D721Med (cell line): ENCODE measurements at places on chromosomes 12 and 14.

DNA sequence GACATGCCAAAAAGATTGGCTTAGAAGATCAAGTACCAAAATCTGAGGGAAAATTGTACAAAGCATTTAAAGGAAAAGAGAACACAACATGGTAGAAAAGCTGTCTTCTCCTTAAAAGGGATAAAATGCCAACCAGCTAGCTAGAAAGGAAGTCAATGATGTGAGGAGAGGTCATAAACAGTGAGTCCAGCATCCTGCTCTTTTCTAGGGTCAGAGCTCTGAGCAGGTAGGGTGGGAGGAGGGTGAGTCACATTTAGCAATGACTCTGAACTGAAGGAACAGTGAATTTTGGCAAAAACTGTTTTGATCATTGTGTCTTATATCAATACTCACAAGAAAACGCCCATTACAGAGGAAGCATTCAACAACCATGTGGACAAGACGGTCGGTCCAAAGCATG, 322.3 kb downstream of the DAD1 start:
- no peak for DNase-seq

GRCh38 chr12:459430-460258, at the start of gene B4GALNT3:
B4GALNT3 (plus strand) TSS chr12:459939; CDS start chr12:460377, 438 bp downstream.
- DNase-seq: peak; percentile 91

GRCh38 chr14:29391801-29392200, 535.8 kb downstream of the PRKD1 start:
- no peak for DNase-seq

DNA sequence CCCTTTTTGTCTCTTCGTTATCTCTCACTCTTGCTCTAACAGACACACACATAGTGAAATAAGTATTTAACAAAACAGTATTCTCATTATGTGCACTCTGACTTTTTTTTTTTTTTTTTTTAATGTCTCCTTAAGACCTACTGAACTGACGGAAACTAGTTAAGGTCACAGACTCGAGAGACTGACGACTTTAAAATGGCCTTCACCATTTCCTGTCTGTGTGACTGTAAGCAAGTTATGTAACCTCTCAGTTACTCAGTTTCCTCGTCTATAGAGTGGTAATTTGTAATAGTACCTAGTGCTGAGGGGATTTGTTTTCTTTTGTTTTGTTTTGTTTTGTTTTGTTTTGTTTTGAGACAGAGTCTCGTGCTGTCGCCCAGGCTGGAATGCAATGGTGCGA, 284.8 kb downstream of the FBXL14 start:
- no peak for DNase-seq

GRCh38 chr14:32623300-32624093, 294.4 kb downstream of the AKAP6 start:
- DNase-seq: no peak

DNA sequence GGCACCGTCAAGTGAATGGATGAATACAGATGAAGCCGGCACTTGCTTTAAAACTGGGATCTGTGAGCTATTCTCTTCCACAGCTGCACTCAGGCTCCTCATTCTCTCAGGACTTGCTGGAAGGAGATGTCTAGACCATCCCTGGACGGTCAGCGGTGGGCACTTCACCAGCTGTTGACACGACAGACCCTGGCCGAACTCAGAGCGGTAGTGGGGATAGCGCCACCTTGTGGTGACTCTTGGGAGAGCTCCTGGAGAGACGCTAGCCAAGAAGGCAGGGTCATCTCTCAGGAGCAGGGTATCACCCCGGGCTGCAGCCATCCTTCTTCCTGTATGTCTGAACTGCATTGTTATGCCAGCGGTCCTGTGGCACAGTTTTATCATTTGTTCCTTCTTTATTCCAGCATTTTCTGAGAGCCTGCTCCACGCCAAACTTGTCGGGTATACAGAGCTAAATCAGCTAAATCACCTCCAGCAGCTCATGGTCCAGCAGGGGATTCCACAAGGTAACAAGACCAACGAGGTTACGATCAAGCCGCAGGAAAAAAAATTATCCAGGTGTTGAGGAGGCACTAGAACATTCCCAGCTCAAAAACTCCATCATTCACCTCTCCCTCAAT, 10.0 kb downstream of the WNT1 start:
- DNase-seq: no peak

- no peak for DNase-seq
These were observed 215.0 kb upstream of the USP15 start for GRCh38 chr12:62045211-62045610.

- DNase-seq: no peak
These were observed 6.1 kb upstream of the KRT72 start for GRCh38 chr12:52607314-52607713.

- no peak for DNase-seq
These were observed 150.4 kb downstream of the PPM1H start for GRCh38 chr12:62784576-62784975.

DNA sequence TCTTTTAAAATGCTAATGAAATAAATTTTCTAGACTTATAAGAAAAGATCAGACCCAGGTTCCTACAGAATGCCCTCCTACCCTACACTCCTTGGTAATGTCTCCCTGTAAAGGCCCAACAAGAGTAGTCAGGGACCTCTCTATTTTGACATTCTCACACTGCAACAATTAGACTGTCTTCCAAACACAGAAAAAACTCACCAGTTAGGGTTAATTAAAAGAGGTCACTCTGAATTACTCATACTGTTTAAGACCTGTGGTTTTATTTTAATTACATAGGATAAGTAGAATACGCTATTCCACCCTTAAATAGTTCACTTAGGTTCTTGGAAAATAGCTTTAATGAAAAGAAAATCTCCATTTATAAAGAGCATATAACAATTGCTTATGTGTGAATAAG, 142.4 kb downstream of the ITPR2 start:
- DNase-seq: no peak

GRCh38 chr14:78327426-78328221, 157.5 kb downstream of the NRXN3 start:
- DNase-seq: no peak

DNA sequence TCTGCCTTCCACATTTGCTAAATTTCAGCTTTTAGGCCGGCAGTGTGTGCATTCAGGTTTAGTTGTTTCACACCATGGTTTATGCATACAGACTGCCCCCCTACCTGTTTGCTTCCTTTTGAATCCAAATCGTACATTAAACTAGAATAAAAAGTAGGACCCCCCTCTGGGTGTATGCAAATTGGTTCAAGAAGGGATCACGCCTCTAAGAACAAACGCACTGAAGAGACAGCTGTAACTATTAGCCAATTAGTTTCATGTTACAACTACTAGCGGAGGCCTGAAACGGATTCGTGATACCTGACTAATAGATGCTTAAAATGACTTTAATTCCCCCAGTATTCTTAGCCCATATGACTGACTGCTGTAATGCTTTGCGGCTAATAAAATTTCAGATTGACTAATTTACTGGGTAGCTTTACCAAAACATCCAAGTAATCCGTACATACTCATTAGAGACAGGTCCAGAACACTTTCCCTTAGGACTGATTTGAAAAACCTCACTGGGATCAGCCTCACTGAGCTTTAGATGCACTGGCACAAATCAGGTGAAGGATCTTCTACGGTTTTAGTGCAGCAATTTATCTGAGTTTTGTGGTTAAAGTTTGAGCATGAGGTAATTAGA, 411.8 kb downstream of the NPAS3 start:
- no peak for DNase-seq

DNA sequence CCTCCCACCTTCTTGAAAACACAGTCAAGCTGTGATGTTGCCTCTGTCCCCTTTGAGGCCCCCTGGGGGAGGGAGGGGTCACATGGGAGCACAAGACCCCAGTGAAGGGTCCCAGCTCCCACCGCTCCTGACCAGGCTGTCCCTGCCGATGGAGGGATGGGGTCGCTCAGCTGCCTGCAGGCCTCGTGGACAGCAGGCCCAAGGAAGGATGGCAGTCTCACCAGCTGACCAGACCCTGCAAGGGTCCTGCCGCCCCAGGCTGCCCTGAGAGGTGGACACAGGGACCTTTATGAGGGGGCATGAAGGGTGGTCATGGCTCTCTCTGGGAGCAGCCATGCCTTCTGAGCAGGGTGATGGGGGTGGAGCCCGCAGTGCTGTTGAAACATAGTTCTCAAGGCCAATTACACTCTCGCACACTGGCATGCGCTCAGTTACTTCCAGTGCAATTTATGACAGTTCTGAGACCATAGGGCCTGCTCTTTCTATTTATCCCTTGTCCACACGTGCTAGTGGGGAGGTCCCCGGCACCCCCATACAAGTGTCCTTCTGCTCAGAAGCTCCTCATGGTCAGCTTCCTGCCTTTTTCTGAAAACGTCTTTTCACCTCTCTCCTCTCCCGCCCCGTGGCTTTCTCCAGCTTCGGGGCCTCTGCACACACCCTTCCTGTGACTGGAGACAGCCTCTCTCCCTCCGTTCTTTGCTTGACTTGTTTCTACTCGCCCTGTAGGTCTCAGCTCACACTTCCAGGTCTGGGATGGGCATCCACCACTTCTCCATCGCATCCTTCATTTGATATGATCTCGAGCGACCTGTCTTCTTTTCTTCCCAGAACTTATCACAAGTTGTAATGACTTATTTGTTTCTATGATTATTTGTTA, 313.1 kb downstream of the ADGRD1 start:
- DNase-seq: no peak

GRCh38 chr12:64412459-64412858, 8.3 kb downstream of the XPOT start:
- no peak for DNase-seq

DNA sequence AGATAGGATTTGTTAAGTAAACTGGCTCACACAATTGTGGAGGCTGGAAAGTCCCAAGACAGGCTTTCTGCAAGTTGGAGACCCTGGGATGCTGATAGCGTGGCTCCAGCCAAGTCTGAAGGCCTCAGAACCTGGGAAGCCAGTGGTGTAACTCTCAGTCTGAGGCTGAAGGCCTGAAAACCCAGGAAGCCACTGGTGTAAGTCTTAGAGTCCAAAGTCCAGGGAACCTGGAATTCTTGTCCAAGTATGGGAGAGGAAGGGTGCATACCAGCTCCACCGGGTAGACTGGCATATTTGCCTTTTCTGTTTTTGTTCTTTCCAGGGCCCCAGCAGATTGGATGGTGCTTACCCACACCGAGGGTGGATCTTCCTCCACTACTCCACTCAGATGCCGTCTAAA, 18.1 kb downstream of the GMFB start:
- no peak for DNase-seq

DNA sequence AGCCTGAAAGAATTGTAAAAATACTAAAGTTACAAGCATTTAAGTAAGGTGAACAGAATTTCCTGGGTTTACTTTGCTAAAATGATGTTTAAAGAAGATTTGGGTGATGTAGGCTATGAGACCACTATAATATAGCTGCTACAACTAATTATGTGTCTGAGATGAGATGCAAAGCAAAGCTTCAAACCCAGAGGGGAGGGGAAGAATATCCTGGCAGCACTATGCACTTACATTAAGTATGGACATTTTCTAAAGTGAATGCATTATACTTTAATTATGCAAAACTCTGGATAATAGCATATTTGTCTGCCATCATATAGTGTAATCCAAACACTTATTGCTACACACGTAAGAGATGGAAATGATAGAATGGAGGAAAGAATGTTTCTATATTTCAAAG, 1003.7 kb downstream of the GALC start:
- no peak for DNase-seq

DNA sequence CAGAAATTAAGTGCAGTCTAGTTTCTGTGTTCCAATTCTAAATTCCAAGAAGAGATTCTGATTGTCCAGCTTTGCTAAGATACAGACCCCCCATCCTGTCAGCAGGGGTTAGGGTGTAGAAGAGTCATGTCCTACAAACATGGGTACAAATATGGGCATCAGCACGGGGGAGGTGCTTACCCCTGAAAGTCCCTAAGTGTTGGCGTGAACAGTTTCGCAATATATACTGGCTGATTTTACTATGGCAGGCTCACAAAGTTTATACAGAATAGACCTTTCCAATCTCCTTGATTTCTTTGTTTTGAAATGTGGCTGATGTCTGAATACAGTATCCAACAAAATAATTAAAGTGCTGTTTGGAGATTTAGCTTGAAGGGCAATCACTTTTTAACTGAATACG, 71.6 kb upstream of the PPM1H start:
- no peak for DNase-seq

- DNase-seq: peak; percentile 84
These were observed 1.1 kb downstream of the GALNT16 start for GRCh38 chr14:69260861-69261564.

GRCh38 chr12:65188179-65188701, 18.9 kb downstream of the LEMD3 start:
- DNase-seq: no peak

DNA sequence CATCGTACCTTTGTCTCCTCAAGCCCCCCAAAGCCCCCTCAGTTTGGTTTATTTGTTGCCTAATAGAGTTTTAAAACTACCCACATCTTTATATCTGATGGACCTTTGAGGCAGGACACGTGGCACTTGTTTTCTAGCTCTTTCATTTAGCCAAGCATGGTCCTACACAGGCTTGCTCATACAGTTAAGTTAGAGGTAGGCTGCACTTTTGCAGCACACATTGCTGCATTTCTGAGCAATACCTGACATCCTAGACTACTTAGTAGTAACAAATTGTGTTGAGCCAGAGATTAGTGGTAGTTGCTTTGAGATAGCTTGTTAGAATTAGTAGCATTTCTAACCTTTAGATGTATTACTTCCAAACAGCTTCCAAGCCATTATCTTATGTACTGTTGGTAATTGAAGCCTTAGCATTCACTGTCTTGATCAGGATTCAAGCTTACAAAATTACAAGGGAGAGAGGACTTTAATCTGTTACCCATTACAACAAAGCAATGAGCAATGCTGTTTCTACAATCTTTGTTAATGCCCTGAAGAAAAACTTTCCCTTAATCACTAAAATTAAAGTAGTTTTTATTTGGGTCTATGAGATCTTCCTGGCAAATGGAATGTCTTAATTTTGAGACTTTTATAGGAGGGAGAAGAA, 96.6 kb downstream of the WNK1 start:
- DNase-seq: no peak

DNA sequence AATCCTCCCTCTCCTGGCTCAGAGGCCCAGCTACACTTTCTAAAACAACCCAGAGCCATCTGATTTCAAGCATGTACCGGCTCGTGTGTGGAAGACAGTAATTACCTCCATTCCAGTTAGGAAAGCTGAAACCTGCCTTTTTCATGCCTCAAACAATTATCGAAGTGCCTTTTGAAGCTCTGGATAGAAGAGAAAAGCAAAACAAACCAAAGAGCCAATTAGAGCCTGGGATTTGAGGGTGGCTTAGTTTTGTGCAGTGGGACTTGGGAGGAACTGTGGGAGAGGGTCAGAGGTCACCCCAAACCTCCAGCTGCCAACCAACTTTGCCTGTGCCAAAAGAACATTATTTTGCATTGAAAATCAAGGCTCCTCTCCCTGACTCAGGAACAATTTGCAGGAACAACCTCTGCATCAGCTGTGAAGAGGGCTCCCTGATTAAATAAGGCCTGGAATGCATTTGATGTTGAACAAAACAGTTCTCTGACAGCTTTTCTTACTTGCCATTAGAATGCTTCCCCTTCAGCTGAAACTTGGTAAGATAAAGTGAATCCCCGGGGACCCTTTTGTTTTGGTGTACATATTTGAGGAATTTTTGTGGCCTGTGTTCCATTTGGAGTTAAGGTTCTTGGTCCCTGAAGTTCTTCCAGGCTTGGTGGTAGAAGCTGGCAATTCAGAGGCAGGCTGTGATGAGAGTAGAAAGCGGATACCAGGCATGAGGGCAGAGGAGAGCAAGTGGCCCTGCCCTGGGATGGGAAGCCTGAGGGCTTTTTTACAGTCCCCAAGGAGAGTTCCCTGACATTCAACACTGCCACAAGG, 270.1 kb downstream of the ZFP36L1 start:
- DNase-seq: no peak

- no peak for DNase-seq
These were observed 38.2 kb downstream of the RASSF8 start for GRCh38 chr12:25996677-25997076.

- DNase-seq: no peak
These were observed 3.6 kb downstream of the EID3 start for GRCh38 chr12:104306943-104307654.

- peak; percentile 57 for DNase-seq
These were observed 10.7 kb downstream of the STAC3 start for GRCh38 chr12:57240066-57240921.
